ENCODE measurements at places on chromosomes 7 and 10. TPM values are rescaled to one million over a fixed set of nuclear protein-coding genes. Genes with fewer than 3 reads are reported as not detected.

- no peak for DNase-seq
Measured at GRCh38 chr10:115514895-115515294, 421.7 kb downstream of the ATRNL1 start.

DNA sequence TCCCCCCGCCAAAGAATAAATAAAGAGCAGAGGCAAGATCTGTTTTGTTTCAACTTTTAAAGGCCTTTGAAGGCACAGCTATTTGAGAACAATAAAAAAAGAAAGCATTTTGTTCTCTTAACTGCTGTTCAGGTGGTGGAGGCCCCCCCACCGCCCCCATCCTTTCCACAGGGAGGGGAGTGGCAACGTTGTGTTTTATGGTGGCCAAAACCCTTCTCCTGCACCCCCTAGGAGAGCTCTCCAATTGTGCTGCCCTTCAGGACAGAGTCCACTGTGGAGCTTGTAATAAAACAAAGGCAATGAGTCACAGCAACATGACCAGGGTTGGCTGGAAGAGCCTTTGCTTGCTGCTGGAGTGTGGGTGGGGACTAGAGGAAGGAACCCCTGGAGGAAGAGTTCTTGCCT is 987.9 kb downstream of the KCNMA1 start:
- DNase-seq, result no peak

DNA sequence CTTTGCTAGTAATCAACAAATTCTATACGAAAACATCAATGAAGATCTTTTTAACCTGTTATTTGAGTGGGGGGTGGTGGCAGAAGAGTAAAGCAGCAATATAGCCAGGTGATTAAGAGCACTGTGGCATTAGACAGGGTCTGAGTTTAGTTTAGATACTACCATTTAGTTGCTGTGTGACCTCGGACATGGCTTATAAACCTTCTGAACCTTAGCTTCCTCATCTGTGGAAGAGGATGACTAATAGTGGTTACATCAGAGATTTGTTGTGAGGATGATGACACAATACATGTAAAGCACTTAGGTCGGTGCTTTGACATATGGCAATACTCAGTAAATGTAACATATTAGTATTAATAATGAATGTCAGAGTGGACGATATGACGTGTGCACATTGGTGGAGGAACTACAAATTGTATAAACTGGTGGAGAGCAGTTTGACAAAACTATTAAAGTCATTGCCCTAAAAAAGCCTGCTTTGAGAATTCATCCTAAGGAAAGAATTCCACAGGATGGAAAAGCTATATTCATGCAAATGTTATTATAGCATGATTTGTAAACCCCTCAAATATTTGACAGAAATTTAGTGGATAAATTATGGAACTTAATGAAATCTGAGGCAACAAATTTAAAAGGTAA is 24.3 kb downstream of the SPAG6 start:
- DNase-seq, result no peak

GRCh38 chr7:104650991-104651640 is 322.7 kb downstream of the LHFPL3 start:
- no peak for DNase-seq

Gene ETV1
- total RNA-seq, result 34.1 TPM

- no peak for DNase-seq
Measured at GRCh38 chr10:131195116-131195515, 116.4 kb downstream of the TCERG1L start.

GRCh38 chr10:103660364-103661197 is 167.1 kb downstream of the NEURL1 start:
- DNase-seq, result no peak

DNA sequence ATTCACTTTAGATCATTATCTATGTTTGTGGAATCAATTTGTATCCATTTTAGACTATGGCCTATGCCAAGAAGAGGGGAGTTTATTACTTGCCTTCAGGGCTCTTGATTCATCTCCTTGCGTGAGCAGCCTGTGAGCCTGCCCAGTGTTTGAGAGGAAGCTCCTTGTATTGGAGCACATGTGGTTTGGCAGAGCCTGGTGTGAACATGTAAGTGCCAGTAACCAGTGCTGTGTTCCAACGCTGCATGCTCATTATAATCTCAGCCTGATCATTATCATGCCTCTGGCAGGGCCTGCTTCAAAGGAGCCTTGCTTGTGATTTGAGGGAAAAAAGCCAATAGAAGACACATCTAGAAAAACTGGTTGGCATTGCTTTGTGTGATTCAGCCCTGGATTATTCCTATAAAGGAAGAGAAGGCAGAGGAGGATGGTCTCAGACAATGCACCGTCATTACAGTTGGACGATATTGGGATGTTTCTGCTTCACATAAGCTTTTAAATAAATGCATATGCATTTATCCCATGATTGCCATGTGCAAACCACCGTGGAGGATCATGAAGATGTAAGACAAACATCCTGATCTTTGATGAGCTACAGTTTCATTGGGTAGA is 203.4 kb upstream of the AHR start:
- DNase-seq, result no peak

DNA sequence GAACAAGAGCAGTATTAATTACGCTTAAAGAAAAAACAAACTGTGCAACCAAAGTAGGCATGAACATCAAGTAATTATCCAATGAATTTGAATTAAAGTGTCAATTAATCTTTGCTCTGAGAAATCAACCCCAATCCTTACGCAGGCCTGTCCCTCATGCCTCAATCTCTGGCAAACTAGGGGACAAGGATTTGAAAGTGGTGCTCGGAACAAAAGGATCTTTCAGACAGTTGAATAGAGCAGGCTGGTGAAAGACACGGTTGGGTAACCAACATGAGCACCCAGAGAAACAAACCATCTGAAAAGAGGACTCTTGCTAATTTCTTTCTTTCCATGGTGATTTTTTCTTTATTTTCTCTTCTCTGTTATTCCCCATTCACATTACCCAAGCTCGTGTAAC is 203.5 kb upstream of the PHF14 start:
- DNase-seq, result no peak

Gene CHAT
- total RNA-seq, result not detected

DNA sequence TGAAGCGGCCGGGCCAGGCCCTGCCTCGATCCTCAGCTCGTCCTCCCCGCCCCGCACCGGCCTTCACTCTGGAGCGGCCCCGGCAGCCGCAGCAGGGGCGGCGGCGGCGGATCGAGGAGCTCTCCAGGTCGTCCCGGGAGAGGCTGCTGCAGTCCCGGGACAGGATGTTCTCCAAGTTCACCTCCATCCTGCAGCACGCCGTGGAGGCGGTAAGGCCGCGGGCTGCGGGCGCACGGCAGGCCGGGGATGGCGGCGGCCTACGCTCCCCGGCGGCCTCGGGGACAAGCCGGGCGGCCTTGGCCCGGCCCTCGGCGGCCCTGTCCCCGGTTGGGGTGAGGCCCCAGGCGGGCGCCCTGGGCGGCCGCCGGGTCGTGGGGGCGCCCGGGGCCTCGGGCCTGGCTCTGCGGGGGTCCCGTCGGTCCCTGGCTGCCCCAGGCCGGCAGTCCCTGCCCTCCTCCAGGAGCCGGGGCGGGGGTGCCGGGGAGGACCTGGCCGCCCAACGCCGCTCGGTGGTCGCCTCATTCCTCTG is 399 bp downstream of the FHIP2A start:
- DNase-seq, result no peak

GRCh38 chr7:1552200-1552599 is 3.8 kb downstream of the TMEM184A start:
- no peak for DNase-seq

- DNase-seq, result no peak
Measured at GRCh38 chr10:71980181-71981014, 16.2 kb downstream of the CHST3 start.

Gene HOXA1
- 2.0 TPM for total RNA-seq

GRCh38 chr10:132065491-132066105 is at the start of gene JAKMIP3:
JAKMIP3 (plus strand) TSS chr10:132065946; CDS start chr10:132104809, 38,863 bp downstream.
- peak; percentile 54 for DNase-seq

DNA sequence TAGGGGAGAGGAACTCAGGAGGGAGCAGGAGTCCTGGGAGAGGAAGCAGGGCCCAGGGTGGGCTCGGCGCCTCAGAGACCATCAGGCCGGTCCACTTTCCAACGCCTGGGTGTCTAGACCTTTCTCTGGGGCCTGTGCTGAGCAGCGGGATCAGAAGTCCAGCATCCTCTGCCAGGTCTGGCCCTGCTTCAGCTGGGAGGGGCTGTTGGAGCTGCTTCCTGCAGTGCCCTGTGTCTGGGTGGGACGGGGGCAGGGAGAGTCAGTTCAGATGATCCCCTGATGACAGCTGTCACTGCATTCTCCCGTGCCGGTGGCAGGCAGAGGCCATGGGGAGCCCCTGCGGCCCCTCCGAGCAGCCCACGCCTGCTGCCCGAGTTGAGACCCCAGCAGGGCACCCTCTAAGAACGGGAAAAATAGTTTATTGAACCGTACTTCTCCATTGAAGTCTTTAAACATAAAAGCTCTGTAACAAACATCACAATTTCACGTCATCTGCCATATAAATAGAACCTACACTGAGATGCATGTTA is 23.3 kb downstream of the AP5Z1 start:
- DNase-seq, result no peak

GRCh38 chr7:13953368-13953767 is 36.1 kb downstream of the ETV1 start:
- DNase-seq, result no peak

DNA sequence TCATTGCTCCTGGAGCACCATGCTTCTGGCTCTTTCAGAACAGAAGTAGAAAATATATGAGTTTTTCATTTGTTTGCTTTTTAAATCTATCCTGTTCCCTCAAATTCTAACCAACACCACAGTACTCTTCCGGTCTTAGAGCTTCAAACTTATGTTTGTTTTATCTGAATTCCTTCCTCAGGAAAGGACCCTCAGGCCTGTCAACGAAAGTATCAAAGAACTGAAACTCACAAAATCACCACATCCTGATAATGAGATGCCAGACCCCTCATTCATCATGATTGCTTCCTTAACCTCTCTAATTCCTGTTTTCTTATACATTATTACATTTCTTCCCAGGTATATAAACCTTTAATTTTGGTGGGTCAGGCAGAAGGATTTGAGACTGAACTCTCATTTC is 135.2 kb downstream of the BMS1 start:
- no peak for DNase-seq

GRCh38 chr10:95447685-95448084 is 113.5 kb downstream of the SORBS1 start:
- DNase-seq, result no peak

- no peak for DNase-seq
Measured at GRCh38 chr10:102701796-102702195, 12.4 kb downstream of the ARL3 start.

DNA sequence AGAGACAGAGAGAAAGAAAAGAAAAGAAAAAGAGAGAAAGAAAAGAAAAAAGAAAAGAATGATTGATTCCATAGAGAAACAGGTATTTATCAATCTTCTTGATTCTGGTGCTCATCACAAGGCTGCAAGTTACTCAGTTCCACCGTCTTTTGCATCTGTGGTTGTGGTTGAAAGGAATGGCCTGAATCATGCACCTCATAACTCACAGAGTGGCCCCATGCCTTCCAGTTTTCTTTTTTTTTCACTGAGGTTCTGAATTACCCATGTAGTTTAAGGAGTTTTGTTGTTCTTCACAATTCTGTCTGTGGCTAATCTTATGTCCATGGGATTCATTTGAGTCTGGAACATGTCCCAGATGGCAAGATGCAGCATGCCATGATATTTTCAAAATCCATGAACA is 156.0 kb downstream of the ZNF33B start:
- DNase-seq, result no peak

Gene FANK1
- total RNA-seq, result 2.0 TPM

Gene C10orf143
- 1.6 TPM for total RNA-seq

GRCh38 chr7:77338260-77338659 is 77.9 kb downstream of the GSAP start:
- no peak for DNase-seq

Gene PDE1C
- total RNA-seq, result 20.4 TPM

DNA sequence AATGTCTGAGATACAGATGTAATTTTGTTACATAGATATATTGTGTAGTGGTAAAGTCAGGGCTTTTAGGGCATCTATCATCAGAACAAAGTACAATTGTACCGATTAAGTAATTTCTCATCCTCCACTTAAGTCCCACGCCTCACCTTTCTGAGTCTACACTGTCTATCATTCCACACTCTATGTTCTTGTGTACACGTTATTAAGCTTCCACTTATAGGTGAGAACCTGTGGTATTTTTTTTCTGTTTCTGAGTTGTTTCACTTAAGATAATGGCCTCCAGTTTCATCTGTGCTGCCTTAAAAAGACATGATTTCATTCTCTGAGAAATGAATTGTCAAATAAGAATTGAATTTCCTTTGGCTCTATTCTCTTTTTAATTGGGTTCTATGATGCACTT is 15.5 kb upstream of the OSBPL3 start:
- DNase-seq, result no peak

Gene TET1
- 41.6 TPM for total RNA-seq

DNA sequence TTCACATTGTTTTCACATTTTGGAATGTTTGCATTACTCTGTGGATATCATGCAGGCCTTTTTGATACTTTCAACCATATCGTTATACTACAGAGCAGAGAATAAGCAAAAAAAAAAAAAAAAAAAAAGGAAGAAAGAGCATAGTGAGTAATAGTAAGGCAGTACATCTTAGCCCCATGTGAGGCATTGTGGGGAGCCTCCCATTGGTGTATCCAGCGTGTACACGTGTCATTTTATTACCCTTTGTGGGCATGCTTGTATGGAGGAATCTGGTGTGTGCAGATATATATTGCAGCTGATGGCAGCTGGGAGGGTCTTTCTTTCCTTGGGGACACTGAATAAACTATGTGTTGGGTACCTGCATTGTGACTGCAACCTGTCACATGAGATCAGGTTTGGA is 19.6 kb downstream of the R3HCC1L start:
- no peak for DNase-seq

DNA sequence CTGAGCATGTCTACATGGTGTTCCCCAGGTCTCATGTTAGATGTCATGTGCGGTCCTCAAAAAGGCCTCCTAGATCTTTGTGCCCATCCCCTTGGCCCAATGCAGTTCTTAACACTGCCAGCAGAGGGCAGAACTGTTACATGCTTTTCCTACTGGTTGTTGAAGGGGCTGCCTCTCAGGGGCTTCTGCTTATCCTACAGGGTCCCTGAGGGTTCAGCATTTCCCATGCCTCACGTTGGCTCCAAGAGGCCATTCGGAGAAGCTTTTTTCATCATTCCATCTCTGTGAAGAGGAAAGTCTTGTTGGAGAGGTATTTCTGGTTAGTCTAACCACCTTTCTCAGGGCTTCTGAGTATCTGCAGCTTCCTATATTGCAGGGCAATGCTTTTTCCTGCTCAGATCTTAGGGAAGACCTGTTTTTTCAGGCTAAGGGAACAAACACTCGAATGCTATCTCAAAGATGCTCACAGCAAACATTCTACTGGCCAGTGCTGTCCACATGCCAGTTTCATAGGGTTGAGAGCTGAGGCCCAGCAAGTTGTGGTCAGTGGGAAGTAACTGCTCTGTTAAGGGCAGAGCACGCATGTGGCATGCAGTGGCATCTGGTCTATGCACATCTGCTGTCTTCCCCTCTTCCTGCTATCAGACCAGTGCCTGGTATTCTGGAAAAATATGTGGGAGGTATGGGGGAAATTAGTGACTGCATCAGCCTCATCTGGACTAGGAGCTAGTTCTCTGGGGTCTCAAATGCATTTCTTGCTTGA is 31.5 kb downstream of the MBL2 start:
- DNase-seq, result no peak

GRCh38 chr7:35652124-35652523 is 42.8 kb downstream of the HERPUD2 start:
- DNase-seq, result no peak
